ENCODE measurements at places on chromosomes 11 and 22.

DNA sequence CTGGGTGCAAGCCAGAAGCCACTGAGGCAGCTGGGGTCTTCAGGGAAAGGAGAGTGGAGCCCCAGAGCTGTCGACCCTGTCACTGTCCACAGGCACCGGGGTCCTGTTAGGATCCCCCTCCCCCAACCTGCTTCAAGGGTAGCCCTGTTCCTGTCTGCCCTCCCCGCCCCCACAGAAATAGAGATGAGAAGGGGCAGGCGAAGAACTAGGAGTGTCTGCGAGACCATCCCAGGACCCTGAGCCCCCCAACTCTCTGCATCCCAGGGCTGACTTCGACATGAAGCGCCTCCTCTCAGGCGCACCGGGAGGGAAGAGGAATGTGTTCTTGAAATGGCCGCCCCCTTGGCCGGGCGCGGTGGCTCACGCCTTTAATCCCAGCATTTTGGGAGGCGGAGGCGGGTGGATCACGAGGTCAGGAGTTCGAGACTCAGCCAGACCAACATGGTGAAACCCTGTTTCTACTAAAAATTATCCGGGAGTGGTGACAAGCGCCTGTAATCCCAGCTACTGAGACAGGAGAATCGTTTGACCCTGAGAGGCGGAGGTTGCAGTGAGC is 607 bp upstream of the ZNF70 start:
- peak; percentile 27 for DNase-seq

DNA sequence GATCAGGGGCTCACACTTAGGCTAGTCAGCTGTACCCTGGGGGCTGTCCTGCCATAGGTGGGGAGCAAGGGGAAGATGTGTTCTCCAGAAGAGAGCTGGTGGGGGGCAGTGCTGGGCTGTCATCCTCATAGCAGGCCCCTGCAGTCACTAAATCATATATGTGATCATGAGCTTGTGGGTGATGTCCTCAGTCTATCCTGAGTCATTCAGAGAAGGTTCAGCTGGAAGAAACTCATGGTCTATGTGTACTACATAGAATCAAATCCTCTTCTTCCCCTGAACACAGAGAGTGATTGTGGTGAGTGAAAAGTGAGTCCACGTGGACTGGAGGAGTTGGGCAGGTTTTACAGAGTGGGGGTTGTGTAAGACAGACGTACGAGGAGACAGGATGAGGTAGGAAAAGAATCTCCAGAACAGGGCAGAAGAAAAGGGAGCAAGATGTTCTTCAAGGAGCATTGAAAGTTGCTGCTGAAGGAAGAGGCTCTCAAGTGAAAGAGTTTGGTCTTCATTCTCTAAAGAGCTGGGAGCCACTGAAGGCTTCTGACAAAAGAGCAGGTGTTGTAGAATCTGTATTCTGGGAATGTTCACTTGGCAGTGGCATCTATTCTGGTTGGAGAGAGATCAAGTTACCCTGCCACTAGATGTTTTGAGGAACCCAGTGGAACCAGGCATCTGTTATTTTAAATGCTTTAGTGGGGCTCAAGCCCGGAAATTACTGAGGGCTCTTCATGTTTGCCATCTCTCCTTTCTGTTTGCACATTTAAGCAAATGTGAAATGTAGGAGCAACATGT is 68.9 kb downstream of the C22orf31 start:
- peak; percentile 52 for DNase-seq

- no peak for DNase-seq
Observed at GRCh38 chr22:44084044-44084772, 60.1 kb downstream of the PARVB start.

GRCh38 chr11:66907751-66908630 is 50.2 kb downstream of the PC start:
- DNase-seq: no peak

- no peak for DNase-seq
Observed at GRCh38 chr11:60005360-60005759, 11.6 kb upstream of the OOSP4B start.

- peak; percentile 32 for DNase-seq
Observed at GRCh38 chr11:129766898-129767604, 48.6 kb upstream of the TMEM45B start.

DNA sequence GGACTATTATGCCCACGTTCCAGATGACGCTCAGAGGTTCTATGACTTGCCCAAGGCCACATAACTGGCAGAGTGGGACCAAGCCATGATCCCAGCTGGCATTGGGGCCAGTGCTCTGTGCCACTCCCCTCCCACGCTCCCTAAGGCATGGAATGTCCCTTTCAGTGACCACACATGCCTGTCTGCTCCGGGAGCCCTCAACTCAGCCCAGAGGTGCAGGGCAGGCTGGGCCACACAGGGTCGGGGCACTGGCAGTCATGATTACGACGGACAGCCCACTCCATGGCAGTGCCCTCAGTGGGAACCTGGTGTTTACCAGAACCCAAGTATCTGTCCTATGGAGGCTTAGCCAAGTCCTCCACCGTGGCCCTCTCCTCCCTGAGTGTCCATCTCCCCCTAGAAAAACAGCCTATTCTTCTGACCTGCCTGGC is 10.0 kb downstream of the RHBDD3 start:
- DNase-seq: no peak

- peak; percentile 32 for DNase-seq
Observed at GRCh38 chr22:30878516-30879414, 89.8 kb downstream of the MORC2 start.

- DNase-seq: no peak
Observed at GRCh38 chr11:15602785-15603567, 488.3 kb downstream of the INSC start.

DNA sequence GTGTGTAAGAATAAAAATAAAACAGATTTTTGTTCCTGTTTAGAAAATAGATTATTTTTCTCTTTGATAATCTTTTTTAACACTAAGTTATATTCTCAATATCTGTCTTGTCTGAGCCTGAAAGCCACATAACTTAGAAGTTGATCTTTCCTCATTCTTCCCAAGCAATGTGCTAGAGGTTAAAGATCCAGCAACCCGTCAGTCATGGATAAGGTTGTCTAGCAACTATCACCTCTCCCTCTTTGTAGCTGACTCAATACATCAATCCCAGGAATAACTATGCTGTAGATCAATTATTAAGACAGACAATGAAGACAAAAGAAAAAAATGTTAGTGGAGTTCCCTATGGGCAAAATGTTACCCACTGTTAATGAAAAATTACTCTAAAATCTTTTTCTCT is 813.1 kb upstream of the CCDC179 start:
- peak; percentile 3 for DNase-seq

DNA sequence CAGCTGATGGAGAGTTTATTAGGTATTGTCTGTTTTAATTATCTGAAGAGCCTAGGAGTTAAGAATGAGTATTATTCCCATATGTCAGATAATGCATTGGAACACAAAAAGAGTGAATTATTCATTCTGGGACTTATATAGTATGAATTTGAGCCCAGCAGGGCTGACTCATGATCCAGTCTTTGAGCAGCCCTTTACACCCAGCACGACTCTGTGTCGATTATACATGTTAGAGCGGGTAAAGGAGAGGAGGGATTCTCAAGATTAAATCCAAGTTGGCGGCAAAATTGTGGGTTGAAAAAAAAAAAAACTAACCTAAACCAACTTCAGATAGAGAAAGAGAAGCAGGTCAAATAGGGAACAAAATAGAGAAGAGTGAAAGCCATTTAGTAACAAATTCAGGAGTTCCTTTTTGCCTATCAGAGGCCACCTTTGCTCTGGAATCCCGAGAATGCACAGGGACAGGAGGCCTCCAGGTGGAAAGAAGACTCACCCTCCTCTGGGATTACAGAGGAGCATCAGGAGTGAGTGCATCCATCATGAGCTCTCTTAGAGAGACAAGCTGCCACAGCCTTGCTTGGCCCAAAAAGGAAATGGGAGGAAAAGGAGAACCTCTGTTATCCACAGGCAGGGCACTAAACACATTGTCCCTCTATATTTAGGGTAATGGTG is 3.1 kb downstream of the MRGPRX1 start:
- DNase-seq: no peak

GRCh38 chr22:33803371-33804282 is 116.6 kb downstream of the LARGE1 start:
- no peak for DNase-seq

- DNase-seq: peak; percentile 55
Observed at GRCh38 chr11:72430741-72431570, 3.4 kb downstream of the CLPB start.

GRCh38 chr11:12079726-12080556 is 30.4 kb upstream of the MICAL2 start:
- peak; percentile 98 for DNase-seq

Measured in amniotic epithelial cell (primary cell).